Lung (tissue), 17 donors: ENCODE measurements at places on chromosomes 6 and 20. TPM values are rescaled to one million over a fixed set of nuclear protein-coding genes. Genes with fewer than 3 reads are reported as not detected.

Gene HLA-DQA1
- total RNA-seq: 135 TPM

Gene RIMS1
- 2.9 TPM for total RNA-seq

Gene ZNF334
- 7.0 TPM for total RNA-seq

Gene GINS1
- 3.1 TPM for total RNA-seq

Gene TMEM244
- total RNA-seq: not detected

Gene SEMG1
- total RNA-seq: not detected

Gene SCUBE3
- 1.4 TPM for total RNA-seq

Gene BTNL2
- not detected for total RNA-seq

Gene POPDC3
- total RNA-seq: 1.1 TPM

GRCh38 chr6:3352678-3353077 is 93.9 kb downstream of the PSMG4 start:
- no peak overlapping the region for H3K4me3 ChIP-seq
- peaks cover 5% of the 10 kb centered on the region for H3K4me1 ChIP-seq
- no peaks in the 10 kb centered on the region for H3K36me3 ChIP-seq
- H3K27me3 ChIP-seq: no peaks in the 10 kb centered on the region

- peak; percentile 56 for DNase-seq
- H3K36me3 ChIP-seq: no peaks in the 10 kb centered on the region
- H3K27me3 ChIP-seq: no peaks in the 10 kb centered on the region
- H3K4me3 ChIP-seq: no peak overlapping the region
These were observed 22.4 kb downstream of the SMLR1 start for GRCh38 chr6:130849594-130849993.

GRCh38 chr20:34403908-34404307 is 40.8 kb downstream of the ITCH start:
- no peak for DNase-seq
- H3K4me3 ChIP-seq: no peak overlapping the region
- H3K4me1 ChIP-seq: peaks cover 6% of the 10 kb centered on the region
- no peak overlapping the region for H3K27ac ChIP-seq

DNA sequence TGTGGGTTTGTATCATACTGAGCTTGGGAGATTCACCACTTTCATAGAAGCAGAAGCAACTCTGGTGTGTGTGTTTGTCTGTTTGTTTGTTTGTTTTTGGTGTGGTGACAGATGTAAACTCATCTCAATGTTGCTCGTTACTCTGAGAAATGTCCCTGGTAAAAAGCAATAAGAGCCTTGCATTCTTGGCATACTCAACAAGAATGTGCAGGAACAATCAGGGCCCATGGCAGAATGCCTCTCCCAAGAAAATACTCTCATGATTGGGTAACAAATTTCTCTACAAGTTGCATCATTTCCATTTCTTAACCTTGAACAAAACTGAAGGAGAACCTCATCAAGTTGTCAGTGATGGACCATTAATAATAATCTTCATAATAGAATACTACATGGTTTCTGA is 43.0 kb upstream of the PKHD1 start:
- no peaks in the 10 kb centered on the region for H3K4me1 ChIP-seq
- no peaks in the 10 kb centered on the region for H3K36me3 ChIP-seq
- no peak overlapping the region for H3K27ac ChIP-seq
- DNase-seq: no peak

DNA sequence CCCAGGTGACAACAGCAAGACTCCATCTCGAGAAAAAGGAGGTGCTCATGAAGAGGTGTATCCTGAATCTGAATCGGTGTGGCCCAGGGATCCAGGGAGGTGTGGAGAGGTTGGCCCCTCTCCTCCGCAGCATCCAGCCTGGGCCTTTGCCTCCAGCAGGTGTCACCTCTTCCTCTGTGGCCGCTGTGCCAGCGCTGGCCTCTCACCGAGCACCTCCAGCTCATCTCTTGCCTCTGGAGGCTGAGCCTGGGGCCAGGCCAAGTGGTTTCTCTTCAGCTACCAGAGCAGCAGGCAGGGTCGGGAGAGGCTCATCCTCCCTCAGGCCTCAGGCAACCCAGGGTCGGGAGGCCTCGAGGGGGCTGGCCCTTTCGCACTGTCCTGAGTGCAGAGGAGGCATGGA is 1.2 kb upstream of the COL20A1 start:
- H3K27me3 ChIP-seq: peaks cover 6% of the 10 kb centered on the region
- H3K27ac ChIP-seq: no peak overlapping the region
- peaks cover 5% of the 10 kb centered on the region for H3K36me3 ChIP-seq
- no peaks in the 10 kb centered on the region for H3K4me1 ChIP-seq

DNA sequence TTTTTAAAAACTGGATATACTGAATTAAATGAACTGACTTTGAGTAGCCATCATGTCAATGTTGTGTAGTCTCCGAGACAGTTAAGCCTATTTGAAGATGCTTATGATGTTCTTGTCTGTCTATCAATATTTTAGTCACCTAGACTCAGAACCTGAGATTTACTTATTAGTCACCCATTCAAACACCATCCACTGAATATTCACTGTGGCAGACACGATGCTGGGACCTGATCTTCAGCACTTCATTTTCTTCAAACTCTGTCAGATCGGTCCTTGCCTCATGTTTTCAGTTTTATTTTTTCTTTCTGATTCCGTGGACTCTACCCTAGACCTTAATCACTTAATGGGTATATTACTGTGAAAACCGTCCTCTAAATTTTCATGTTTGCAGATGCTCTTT is 123.7 kb upstream of the MCHR2 start:
- H3K36me3 ChIP-seq: no peaks in the 10 kb centered on the region
- DNase-seq: no peak
- H3K4me3 ChIP-seq: no peak overlapping the region
- H3K4me1 ChIP-seq: no peaks in the 10 kb centered on the region

DNA sequence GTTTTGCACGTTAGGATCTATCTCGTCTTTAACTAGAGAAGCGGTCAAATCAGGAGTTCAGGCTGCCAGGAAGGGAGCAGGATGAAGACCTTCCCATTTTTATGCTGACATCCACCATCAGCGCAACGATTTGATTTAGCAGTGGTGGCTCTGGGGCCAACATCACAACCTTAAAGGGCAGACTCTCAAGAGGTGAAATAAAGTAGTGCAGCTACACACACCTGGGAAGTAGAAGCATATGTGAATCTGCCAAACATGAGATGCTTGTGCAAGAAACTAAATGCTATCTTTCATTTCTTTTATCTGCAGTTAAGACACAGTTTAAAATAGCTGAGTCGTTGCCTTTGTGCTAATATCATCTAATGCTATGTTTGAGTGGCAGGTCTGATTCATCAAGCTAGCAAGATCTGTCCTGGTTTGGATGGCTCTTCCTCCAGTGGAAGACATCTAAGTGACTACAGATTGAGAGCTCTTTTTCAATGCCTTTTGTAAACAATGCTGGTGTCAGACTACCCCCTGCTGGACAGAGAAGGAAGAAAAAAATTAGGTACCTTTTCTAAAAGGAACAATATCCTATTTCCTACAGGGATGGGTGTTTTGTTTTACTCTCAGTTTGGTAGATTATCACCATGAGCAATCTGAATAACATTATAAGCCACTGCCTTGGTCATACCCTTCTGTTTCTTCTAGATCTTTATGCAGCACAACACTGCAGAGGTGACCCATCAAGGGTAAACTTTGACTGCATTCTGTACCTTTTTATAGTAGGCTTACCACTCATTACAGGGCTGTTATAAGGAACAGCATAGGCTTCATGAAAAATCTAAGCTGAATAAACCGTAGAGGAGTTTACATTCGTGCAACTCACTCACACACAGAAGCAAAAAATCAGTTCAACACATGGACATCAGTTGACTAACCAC is 171.6 kb upstream of the FBXL4 start:
- H3K4me1 ChIP-seq: no peaks in the 10 kb centered on the region
- no peak overlapping the region for H3K4me3 ChIP-seq
- no peak overlapping the region for H3K27ac ChIP-seq
- no peaks in the 10 kb centered on the region for H3K27me3 ChIP-seq
- H3K36me3 ChIP-seq: no peaks in the 10 kb centered on the region

DNA sequence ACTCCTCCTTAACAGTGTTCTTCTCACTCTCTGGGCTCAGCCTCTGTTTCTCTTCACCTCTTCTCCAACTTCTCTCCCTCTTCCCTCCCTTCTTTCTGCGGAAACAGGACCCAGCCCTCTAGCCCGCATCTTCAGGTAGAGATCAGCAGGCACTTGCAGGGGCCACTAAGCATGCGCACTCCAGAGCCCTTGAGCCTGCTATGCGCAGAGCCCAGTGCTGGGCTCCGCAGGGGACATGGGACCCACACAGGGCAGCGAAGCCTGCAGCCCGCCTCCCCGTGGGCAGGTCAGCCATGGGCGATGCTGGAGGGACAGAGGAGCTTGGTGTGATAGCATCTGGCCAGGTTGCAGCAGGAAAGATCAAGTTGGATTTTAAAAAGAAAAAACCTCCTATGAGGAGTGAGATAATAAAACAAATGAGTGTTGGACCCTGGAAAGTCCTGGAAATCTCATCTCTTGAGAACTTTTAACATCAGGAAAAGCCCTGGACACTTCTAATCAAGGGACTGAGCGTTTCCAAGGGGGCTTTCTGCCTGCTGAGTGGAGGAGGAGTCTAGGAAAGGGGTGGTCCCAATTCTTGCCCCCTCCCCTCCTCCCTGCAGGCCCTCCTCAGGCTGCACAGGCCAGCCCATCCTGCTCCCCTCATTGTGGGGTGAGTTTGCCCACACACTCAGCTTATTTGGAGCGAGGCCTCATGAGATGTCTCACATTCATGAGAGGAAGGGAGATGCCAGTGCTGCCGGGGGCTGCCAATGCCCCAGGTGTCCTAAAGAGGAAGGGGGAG is 71.9 kb downstream of the MDGA1 start:
- no peaks in the 10 kb centered on the region for H3K36me3 ChIP-seq
- H3K4me3 ChIP-seq: no peak overlapping the region
- DNase-seq: no peak
- H3K4me1 ChIP-seq: no peaks in the 10 kb centered on the region
- H3K27ac ChIP-seq: no peak overlapping the region
- H3K27me3 ChIP-seq: peaks cover 11% of the 10 kb centered on the region

- H3K36me3 ChIP-seq: peaks cover 5% of the 10 kb centered on the region
- no peaks in the 10 kb centered on the region for H3K27me3 ChIP-seq
- no peak overlapping the region for H3K4me3 ChIP-seq
- DNase-seq: no peak
- no peak overlapping the region for H3K27ac ChIP-seq
These were observed 18.5 kb upstream of the ERVFRD-1 start for GRCh38 chr6:11129908-11130565.

GRCh38 chr20:59048681-59049030 is 6.1 kb upstream of the PRELID3B start:
- H3K4me3 ChIP-seq: no peak overlapping the region
- no peaks in the 10 kb centered on the region for H3K4me1 ChIP-seq
- peaks cover 2% of the 10 kb centered on the region for H3K27me3 ChIP-seq
- H3K36me3 ChIP-seq: no peaks in the 10 kb centered on the region

- H3K4me3 ChIP-seq: peak overlapping the region; percentile 33
- no peak for DNase-seq
- H3K4me1 ChIP-seq: peaks cover 4% of the 10 kb centered on the region
- H3K27me3 ChIP-seq: no peaks in the 10 kb centered on the region
These were observed 1.0 kb upstream of the DUSP22 start for GRCh38 chr6:291204-291696.

GRCh38 chr6:38570750-38571149 is 69.0 kb downstream of the BTBD9 start:
- no peak overlapping the region for H3K4me3 ChIP-seq
- H3K4me1 ChIP-seq: no peaks in the 10 kb centered on the region
- no peak for DNase-seq
- no peak overlapping the region for H3K27ac ChIP-seq
- H3K27me3 ChIP-seq: no peaks in the 10 kb centered on the region

DNA sequence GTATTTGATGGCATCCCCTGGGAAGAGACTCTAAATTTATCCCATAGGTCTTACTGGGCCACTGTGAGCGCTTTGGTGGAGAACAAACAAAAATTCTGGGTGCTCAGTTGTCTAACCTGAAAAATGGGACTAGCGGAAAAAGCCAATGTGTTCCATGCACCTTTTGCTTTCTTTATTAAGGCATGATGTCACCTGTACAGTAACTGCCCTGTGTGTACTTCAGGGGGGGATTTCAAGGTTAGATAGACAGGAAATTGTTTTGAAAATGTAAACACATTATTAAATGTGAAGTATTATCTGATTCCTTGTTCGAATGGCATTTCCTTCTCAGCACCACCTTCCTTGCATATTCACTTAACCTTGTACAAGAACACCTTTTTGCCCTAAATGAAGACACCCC is 1.2 kb upstream of the EDN1 start:
- no peaks in the 10 kb centered on the region for H3K27me3 ChIP-seq
- H3K4me3 ChIP-seq: no peak overlapping the region
- no peaks in the 10 kb centered on the region for H3K36me3 ChIP-seq
- DNase-seq: no peak

- H3K4me3 ChIP-seq: no peak overlapping the region
- no peaks in the 10 kb centered on the region for H3K4me1 ChIP-seq
- no peaks in the 10 kb centered on the region for H3K27me3 ChIP-seq
These were observed 197.2 kb upstream of the IRAK1BP1 start for GRCh38 chr6:78670156-78670555.

DNA sequence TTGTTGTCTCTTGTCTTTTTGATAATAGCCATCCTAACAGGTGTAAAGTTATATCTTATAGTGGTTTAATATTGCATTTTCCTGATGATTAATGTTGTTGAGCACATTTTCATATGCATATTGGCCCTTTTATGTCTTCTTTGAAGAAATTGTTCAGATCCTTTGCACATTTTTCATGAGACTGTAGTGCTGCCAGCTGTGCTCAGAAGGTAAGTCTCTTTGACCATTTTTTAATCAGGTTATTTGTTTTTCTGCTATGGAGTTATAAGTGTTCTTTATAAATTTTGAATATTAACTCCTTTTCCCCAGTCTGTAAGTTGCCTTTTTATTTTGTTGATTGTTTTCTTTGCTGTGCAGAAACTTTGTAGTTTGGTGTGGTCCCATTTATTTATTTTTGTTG is 55.8 kb upstream of the ZNF184 start:
- H3K27ac ChIP-seq: no peak overlapping the region
- H3K4me3 ChIP-seq: no peak overlapping the region
- H3K36me3 ChIP-seq: no peaks in the 10 kb centered on the region
- H3K27me3 ChIP-seq: peaks cover 14% of the 10 kb centered on the region
